Occipital lobe (tissue), 3 donors: ENCODE measurements at places on chromosomes 3 and 15.

DNA sequence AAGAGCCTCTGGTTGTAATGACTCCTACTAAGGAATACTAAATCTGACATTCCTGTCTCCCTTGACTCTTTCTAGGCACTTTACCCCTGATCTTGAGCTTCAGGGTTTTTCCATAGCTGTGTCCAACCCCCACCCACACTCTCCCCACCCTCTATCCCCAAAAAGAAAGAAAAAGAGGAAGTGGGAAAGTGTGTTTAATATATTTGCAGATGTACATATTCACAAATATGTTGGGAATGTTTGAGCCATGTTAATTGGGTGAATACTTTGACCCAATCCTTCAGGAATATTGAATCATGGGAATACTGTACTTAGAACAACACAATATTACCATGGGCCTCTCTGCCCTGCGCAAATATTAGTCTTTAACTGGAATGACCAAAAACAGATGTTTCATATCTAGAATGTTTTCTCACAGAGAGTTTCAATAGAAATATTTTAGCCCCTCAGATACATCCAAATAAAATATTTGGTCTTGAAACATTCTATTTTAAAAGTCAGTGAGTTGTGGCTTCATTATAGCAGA lies 19.8 kb upstream of the PFN2 start:
- no peak for DNase-seq

- DNase-seq: no peak
Observed at GRCh38 chr3:157175691-157176507, 16.0 kb upstream of the CCNL1 start.

GRCh38 chr3:186361246-186361761 lies 730 bp downstream of the DGKG start:
- no peak for DNase-seq

- DNase-seq: no peak
Observed at GRCh38 chr3:125618851-125619250, 23.6 kb upstream of the OSBPL11 start.

DNA sequence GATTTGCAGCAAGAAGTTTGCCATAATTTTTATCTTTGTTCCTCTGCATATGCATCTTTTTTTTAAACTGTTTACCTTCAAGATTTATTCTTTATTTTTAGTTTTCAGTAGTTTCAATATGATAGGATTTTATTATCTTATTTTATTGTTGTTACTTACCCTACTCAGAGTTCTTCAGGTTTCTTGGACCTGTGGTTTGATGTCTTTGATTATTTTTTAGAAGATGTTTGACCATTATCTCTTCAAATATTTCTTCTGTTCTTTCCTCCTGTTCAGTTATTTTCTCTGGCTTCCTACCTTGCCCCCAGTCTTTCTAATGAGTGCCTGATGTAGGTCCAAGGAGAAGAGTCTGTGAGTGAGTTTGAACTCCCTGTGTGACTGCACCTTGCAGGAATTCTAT lies 137.7 kb downstream of the FILIP1L start:
- no peak for DNase-seq

DNA sequence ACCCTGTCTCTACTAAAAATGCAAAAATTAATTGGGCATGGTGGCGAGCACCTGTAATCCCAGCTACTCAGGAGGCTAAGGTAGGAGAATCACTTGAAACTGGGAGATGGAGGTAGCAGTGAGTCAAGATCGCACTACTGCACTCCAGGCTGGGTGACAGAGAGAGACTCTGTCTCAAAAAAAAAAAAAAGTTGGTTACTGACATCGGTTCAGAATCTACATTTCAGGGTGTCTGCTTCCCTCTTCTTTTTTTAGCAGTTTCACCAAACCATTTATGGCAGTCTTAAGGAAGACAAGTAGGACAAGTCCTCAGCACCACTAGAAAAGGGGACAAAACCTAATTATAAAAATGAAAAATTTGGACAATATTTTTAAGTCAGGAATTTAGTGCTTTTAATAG lies 3.3 kb upstream of the USP4 start:
- no peak for DNase-seq
